Neural crest cell (in vitro differentiated cells): ENCODE measurements at places on chromosomes 1 and 21. TPM values are rescaled to one million over a fixed set of nuclear protein-coding genes. Genes with fewer than 3 reads are reported as not detected.

- peaks cover 16% of the 10 kb centered on the region for H3K4me1 ChIP-seq
- no peak for DNase-seq
- H3K27ac ChIP-seq = no peak overlapping the region
- no peak overlapping the region for H3K4me3 ChIP-seq
- no peaks in the 10 kb centered on the region for H3K27me3 ChIP-seq
- H3K36me3 ChIP-seq = no peaks in the 10 kb centered on the region
These were observed 5.5 kb downstream of the RABGAP1L start for GRCh38 chr1:174164826-174165225.

DNA sequence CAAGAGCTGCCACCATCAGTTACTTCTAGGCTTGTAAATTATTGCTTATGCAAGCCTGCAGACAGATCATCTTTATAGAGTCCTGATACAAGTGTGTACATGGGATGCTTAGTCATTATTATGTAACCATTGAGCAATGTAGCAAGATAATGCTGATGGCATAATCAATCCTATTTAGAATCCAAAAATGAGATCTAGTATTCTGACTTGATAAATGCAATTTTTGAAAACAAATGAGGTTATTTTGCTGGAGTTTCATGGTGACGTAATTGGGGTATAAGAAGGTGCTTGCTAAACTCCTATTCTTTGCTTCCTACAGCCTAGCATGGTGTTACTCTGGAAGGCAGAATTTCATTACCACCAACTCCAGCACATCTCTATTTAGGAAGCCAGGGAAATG lies 801.7 kb upstream of the PRMT6 start:
- no peak overlapping the region for H3K27ac ChIP-seq
- no peak overlapping the region for H3K4me3 ChIP-seq
- no peaks in the 10 kb centered on the region for H3K36me3 ChIP-seq
- H3K27me3 ChIP-seq = no peaks in the 10 kb centered on the region

DNA sequence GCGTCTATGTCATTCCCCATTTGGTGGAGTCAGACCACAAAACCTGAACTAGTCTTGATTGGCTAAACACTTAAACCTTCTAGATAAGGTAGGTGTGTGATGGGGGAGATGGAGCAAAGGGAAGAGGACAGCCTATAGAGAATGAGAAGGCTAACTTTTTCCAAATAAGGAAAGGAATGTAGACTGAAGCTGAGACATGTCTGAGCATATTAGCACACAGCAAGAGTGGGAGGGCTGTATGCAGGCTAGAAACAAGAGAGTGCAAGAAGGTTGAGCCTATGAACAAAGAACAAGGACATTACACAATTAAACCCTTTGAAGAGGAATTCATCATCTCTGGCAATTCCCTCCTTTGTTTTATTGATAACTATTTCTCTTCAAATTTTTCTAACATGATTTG lies 89.2 kb upstream of the OLFM3 start:
- no peaks in the 10 kb centered on the region for H3K36me3 ChIP-seq
- no peak overlapping the region for H3K4me3 ChIP-seq
- H3K27me3 ChIP-seq = no peaks in the 10 kb centered on the region
- H3K4me1 ChIP-seq = peaks cover 6% of the 10 kb centered on the region
- H3K27ac ChIP-seq = no peak overlapping the region
- DNase-seq = no peak

GRCh38 chr1:224219011-224219611 lies 36.1 kb downstream of the DEGS1 start:
- H3K27ac ChIP-seq = no peak overlapping the region
- H3K36me3 ChIP-seq = no peaks in the 10 kb centered on the region
- H3K4me3 ChIP-seq = no peak overlapping the region
- peaks cover 6% of the 10 kb centered on the region for H3K4me1 ChIP-seq

DNA sequence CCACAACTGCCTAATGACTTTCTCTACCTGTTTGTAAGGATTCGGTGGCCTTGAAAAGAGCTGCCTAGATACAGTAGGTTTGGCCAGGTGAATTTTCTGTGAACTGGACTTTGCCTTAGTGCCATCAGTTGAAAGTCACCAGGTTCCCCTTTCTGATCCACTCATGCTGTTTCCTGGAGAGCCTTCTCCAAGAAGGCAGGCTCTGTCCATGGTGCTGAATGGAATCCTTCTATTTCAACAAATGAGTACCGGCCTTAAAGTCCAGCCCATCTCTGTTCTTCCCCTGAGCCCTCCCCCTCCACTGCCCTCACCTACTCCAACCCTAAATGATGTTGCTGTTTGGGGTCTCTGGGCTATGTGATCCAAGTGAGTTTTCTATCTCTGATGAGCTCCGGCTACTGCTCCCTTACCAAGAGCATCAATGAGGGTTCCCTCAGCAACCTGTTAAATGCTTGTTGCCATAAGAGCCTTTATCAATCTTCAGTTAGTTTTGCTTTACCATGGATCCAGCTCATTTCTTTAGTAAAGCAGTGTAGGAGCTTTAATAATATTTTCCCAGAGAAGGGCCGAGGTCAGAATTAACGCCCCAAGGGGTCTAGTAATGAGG lies 500.4 kb downstream of the PTPRU start:
- peaks cover 61% of the 10 kb centered on the region for H3K27me3 ChIP-seq
- H3K4me1 ChIP-seq = no peaks in the 10 kb centered on the region
- H3K36me3 ChIP-seq = no peaks in the 10 kb centered on the region
- DNase-seq = peak; percentile 66
- no peak overlapping the region for H3K27ac ChIP-seq

DNA sequence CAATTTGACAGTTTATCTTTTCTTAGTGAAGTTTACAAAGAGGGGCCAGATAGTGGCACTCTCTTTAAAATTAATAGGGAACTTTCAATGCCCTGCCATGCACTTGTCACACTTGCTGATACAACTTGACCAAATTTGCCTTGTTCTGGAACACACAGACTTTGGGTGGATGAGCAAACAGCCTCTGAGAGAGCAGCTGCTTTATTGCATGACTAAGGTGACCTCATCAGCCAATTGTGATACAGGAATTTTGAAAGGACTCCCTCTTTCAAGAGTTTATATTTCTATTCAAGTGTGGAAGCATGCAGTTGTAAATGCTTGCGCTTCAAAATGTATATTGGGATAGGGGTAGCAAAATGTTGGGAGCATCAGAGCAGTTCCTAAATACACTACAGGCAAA lies 2.1 kb upstream of the RGS1 start:
- no peak overlapping the region for H3K27ac ChIP-seq
- no peaks in the 10 kb centered on the region for H3K27me3 ChIP-seq

DNA sequence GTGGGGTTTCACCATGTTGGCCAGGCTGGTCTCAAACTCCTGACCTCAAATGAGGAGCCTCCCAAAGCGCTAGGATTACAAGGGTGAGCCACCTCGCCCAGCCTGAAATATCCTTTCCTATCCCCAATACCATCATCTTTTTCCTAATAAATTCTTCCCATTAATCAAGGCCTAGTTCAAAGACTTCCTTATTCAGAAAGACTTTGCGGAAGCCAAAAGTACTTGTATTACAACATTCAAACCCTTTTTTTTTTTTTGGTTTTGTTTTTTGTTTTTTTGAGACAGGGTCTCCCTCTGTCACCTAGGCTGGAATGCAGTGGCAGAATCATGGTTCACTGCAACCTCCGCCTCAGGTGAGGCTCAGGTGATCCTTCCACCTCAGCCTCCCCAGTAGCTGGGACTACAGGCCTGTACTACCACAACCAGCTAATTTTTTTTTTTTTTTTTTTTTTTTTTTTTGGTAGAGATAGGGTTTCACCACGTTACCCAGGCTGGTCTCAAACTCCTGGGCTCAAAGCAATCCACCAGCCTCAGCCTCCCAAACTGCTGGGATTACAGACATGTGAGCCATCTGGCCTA lies 7.6 kb downstream of the SLC19A2 start:
- H3K27ac ChIP-seq = no peak overlapping the region
- peaks cover 21% of the 10 kb centered on the region for H3K4me1 ChIP-seq
- no peaks in the 10 kb centered on the region for H3K27me3 ChIP-seq
- no peak overlapping the region for H3K4me3 ChIP-seq

DNA sequence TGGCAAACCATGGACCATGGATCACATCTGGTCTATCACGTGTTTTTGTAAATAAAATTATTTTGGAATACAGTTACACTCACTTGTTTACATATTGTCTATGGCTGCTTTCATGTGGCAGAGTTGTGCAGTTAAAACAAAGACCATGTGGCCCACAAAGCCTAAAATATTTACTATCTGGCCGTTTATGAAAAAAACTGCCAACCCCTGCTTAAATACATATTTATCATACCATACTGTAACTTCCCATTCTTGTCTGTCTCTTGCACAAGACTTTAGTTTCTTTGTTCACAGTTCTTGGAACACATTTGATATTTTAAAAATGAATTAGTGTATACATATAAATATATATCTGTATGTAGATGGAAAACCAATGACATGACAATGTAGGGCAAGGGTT lies 141.5 kb downstream of the PAPPA2 start:
- H3K4me3 ChIP-seq = no peak overlapping the region
- no peak for DNase-seq
- H3K27me3 ChIP-seq = no peaks in the 10 kb centered on the region
- H3K4me1 ChIP-seq = no peaks in the 10 kb centered on the region

DNA sequence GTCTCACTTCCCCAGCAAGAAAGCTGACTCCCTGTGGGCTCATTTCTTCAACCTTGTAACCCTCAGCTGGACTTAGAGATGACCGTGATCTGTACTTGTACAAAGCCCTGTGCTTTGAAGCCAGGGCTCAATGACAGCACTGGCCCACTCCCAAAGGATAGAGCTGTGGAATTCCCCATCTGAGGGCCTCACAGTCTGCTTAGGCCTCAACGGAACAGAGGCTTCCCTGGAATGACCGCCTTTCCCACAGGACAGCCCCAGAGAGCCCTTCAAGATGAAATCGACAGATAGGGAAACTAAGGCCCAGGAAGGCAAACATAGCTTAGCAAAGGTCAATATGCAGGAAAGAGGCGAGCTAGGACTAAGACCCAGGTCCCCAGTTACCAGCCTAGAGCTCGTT lies 11.5 kb downstream of the SLC9A1 start:
- H3K27ac ChIP-seq = peak overlapping the region; percentile 64
- H3K36me3 ChIP-seq = peaks cover 5% of the 10 kb centered on the region
- H3K4me3 ChIP-seq = no peak overlapping the region
- no peak for DNase-seq

DNA sequence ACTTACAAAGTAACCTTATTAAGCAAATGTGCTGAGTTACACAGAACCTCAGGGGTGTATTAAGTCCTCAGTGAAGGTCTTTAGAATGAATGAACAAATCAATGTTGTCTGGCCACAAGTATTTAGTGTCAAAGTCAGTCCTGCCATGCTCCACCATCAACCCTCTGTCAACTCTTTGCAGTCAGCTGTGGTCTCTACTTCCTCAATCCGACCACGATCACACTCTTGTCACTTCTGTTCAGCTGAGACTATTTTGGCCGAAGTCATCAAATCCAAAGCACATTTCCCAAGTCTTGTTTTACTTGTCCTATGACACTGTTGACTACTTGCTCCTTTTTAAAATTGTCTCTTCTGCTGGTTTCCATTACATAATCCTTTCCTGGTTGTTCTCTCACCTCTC lies 173.5 kb downstream of the ST6GALNAC5 start:
- H3K27me3 ChIP-seq = no peaks in the 10 kb centered on the region
- H3K27ac ChIP-seq = no peak overlapping the region
- H3K4me1 ChIP-seq = peaks cover 9% of the 10 kb centered on the region

- peak overlapping the region; percentile 84 for H3K4me3 ChIP-seq
- H3K36me3 ChIP-seq = no peaks in the 10 kb centered on the region
- peak; percentile 50 for DNase-seq
- peaks cover 11% of the 10 kb centered on the region for H3K4me1 ChIP-seq
- H3K27me3 ChIP-seq = peaks cover 42% of the 10 kb centered on the region
These were observed 13.2 kb upstream of the HMGCL start for GRCh38 chr1:23838401-23838866.

DNA sequence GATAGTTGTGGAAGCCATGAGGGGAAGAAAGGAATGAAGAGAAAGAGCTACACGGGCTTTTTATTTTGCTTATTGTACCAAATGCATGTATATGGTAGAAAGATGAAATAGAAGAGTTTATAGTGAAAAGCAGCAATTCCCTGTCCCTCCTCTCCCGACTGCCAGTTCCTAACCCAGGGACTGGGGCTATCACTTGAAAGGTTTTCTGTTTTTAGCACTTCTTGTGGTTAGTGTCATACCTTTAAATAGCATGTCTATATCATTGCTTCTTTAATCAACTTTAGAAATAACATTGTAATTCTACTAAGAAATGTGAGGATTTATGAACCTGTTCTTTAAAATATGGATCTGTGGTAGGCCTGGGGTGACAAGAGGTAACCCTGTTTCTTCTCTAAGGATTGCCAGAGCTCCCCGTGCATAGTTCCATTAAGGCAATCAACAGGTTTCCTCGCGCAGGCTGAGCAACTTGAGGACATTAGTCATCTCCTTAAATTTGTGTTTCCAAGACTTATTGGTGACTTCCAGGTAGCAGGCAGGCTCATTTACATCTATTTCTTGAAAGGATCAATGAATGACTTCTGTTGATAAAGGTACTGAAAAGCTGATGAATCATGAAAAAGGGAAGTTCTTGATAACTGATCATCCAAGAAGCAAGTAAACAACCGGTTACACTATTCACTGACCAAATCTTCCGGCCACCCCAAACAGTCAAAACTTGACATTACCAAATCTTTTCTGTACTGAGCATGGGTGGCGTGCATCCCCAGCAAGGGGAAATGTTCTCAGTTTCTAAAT lies 37.8 kb upstream of the S1PR1 start:
- no peak overlapping the region for H3K4me3 ChIP-seq
- no peaks in the 10 kb centered on the region for H3K4me1 ChIP-seq

DNA sequence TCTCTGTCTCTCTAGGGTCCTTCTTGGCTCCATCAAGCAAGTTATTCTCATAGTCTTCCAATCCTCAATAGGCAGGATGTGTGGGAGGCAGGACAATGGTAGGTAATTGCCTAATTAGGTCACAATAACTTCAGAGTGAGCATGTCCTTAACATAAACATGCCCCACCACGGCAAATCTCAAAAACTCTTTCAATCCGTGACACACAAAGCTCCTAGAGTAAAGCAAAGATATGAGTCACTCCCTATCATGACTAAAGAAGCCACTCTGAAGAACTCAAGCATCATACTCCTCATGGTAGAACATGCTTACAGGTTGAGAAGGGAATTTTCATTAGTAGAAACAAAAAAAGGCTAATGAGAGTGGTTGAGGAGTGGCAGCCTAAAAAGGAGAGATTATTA lies 4.9 kb downstream of the HAO2 start:
- H3K27me3 ChIP-seq = peaks cover 10% of the 10 kb centered on the region
- no peaks in the 10 kb centered on the region for H3K36me3 ChIP-seq
- H3K4me3 ChIP-seq = no peak overlapping the region

- H3K4me1 ChIP-seq = peaks cover 10% of the 10 kb centered on the region
- no peak for DNase-seq
- no peak overlapping the region for H3K4me3 ChIP-seq
- H3K27ac ChIP-seq = no peak overlapping the region
These were observed 522.7 kb downstream of the PLPP3 start for GRCh38 chr1:56056438-56057287.

GRCh38 chr1:235746245-235746644 lies 96.7 kb upstream of the GNG4 start:
- no peaks in the 10 kb centered on the region for H3K27me3 ChIP-seq
- H3K27ac ChIP-seq = no peak overlapping the region
- no peak overlapping the region for H3K4me3 ChIP-seq

- no peak overlapping the region for H3K4me3 ChIP-seq
- no peaks in the 10 kb centered on the region for H3K27me3 ChIP-seq
- H3K4me1 ChIP-seq = peaks cover 11% of the 10 kb centered on the region
- no peak overlapping the region for H3K27ac ChIP-seq
- DNase-seq = no peak
These were observed 96.4 kb upstream of the RAB3GAP2 start for GRCh38 chr1:220368352-220369265.

Gene RNU1-3
- 2,478 and 3,042 TPM in 2 replicates for total RNA-seq

Gene BTG2
- total RNA-seq = 16.1 and 18.1 TPM in 2 replicates

Gene PHF13
- total RNA-seq = 32.6 and 33.5 TPM in 2 replicates

Gene SPRR2G
- total RNA-seq = not detected in 2 replicates

Gene ACKR1
- 0.98 and 1.1 TPM in 2 replicates for total RNA-seq

Gene BARHL2
- not detected in 2 replicates for total RNA-seq

Gene CHAF1B
- 30.3 and 32.3 TPM in 2 replicates for total RNA-seq

Gene AQP10
- total RNA-seq = not detected in 2 replicates

Gene SPATA21
- not detected in 2 replicates for total RNA-seq

Gene S100A10
- 44.8 and 65.6 TPM in 2 replicates for total RNA-seq

Gene NTMT2
- 0.73 TPM in 1 of 2 replicates, not detected in the other for total RNA-seq
